ENCODE measurements at places on chromosomes 3 and 15.

- DNase-seq, result peak; percentile 93
Measured at GRCh38 chr15:87816811-87817210, 439.7 kb downstream of the NTRK3 start.

DNA sequence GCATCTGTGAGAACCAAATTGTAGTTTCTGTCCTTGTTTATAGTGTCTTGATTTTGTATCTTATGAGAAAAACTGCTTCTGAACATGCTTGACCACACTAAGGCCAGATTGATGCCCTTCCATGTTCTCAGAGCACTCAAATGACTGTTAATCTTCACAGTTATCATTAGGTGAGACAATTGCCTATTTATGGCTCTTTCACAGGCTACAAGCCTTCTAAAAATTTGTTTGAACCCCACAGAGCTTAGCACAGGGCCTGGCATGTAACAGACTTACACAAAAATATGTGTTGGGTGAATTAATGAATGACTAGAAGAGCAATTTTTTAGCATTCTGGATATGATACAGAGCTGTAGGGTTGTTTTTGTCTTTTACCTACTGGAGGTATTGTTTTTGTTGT is 43.1 kb downstream of the BTLA start:
- DNase-seq, result no peak

DNA sequence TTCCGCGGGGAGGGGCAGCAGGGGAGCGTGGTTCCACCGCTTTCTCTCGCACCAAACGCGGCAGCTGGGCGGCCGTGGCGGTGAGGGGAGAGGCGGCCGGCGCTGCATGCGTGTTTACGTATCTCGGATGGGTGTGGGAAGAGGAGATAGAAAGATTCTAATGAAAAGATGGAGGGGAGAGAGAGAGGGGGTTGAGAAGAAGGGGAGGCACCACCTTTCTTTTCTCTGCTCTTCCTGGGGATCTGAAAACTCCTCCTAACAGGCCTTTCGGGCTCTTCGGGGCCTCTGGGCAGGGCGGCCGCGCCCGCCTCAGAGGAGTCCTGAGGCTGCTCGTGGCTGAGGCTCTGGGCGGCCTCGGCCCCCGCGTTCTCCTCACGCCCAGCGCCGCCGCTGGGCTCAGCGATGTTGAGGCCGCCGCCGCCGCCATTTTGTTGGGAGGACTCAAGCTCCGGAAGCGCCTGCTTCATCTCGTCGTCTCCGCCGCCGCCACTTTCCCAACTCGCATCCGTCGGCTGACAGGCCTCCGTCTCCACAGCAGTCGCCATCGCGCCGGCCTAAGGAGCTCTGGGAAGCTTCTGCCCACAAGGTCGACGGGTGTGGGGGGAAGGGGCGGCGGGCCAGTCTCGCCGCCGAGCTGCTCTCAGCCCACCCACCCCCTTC is 473 bp downstream of the TASOR start:
- DNase-seq, result peak; percentile 83

DNA sequence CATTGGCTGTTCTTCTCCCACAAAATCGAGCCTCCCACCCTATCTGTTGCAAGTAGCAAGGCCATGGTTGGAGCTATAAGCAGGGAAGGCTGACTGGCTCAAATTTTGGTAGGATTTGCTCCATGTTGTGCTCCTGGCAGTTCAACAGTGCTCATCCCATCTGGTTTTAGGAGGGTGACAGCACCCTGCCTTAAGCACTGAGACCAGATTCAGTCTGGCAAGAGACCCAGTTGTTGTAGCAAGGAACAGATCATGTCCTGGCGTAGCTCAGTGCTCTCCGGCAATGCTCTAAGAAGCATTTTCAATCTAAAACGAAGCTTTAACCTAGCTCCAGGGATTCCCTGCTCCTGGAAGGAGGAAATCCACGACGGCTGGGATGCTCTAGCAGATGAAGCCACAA is 91.2 kb downstream of the RGMA start:
- no peak for DNase-seq

- peak; percentile 44 for DNase-seq
Measured at GRCh38 chr3:107657971-107658370, 135.2 kb downstream of the BBX start.

GRCh38 chr3:21447476-21448151 is 303.4 kb downstream of the ZNF385D start:
- DNase-seq, result peak; percentile 79

GRCh38 chr3:12356996-12357395 is 68.1 kb downstream of the PPARG start:
- DNase-seq, result no peak

GRCh38 chr15:60758961-60759729 is 280.2 kb upstream of the ICE2 start:
- DNase-seq, result peak; percentile 98

- DNase-seq, result peak; percentile 92
Measured at GRCh38 chr15:78930577-78931388, 14.1 kb downstream of the CTSH start.

DNA sequence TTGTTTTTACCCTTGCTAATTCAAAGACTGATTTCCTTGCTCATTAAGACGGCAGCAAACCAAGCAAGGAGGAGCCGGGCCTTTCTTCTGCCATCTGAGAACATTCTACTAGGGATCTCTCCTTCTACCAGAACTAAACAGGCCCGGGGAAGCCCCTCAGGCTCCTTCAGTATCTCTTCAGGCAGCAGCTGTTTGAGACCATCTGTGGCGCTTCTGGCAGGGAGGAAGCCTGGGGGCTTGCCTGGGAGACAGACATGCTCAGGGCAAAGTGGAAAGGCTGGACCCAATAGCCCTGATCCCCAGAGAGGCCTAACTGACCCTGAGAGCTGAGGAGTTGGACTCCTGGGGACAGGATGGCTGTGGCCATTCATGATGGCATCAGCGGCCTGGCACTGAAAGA is 67.9 kb downstream of the FEM1B start:
- no peak for DNase-seq

- no peak for DNase-seq
Measured at GRCh38 chr3:43097400-43098080, 8.3 kb downstream of the POMGNT2 start.

DNA sequence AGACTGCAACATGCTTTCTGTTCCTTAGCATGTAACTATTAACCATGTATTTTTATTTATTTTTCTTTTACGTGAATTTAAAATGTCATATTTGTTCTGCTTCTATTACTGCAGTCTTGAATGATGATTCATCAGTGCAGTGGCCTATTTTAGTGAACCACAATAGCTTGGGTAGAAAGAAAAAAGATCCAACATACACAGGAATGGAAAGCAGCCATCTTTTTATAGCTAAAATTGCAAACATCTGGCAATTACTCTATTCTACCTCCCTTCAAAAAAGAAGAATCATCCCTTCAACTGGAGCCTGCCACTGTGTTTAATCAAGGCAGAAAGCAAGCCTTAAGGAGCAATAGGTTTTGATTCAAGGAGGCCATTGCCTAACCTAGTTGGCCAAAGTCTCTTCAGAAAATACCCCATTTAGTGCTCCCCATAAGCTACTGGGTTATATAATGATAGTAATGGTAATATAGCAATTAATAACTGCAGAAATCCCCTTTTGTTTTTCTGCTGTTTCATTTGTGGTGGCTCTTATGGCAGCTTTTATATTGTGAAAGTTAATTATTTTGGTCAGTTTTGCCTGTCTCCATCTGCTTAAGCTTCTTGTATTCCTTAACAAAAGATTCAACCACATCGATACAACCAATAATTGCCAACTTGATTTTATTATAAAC is 267.3 kb downstream of the LPP start:
- peak; percentile 93 for DNase-seq

DNA sequence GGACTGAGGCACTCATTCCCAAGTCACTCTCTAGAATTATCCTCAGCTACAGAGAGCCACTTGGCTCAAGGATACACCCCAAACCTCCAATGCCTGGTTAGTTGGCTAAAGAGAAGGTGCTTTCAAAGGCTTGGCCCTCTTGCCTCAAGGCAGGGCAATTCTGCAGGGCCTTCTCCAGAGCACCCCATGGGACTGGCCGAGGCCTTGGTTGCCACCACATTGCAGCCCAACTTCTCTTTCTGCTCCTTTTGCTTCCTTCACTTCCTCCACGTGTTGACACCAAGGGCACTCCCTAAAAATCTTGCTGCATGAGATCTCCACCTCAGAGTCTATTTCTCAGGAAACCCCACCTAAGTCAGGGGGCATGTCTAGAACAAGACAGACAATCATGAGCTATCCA is 36.7 kb downstream of the MEGF11 start:
- no peak for DNase-seq

- no peak for DNase-seq
Measured at GRCh38 chr15:48842501-48842900, 31.6 kb upstream of the CEP152 start.

DNA sequence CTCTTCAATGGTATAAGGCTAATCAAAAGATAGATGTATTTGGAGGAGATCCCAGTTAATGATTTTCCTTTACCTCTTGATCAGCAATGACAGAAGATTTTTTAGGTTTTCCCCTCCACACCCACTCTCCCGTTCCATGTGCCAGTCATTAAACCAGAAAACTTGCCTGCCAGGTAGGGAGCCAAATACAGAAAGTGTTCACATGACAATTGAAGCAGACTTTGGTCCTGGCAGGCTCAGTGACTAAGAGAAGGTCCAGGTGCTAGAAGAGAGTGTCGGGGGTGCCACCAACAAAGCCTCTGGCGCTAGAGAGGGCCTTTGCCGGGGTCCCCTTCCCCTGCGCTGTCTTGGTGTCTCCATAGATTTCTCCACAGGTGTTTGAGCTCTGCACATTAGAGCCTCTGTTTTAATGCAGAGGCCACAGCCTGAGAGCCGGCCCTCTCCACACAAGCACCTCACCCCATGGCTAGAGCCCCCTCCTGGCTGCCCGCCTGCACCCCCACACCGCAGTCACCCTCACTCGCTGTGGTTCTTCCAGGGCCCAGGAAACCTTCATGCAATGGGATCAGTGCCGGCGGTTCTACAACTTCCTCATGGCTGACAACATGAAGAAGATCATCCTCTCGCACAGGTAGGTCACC is 36.4 kb downstream of the RLBP1 start:
- no peak for DNase-seq

DNA sequence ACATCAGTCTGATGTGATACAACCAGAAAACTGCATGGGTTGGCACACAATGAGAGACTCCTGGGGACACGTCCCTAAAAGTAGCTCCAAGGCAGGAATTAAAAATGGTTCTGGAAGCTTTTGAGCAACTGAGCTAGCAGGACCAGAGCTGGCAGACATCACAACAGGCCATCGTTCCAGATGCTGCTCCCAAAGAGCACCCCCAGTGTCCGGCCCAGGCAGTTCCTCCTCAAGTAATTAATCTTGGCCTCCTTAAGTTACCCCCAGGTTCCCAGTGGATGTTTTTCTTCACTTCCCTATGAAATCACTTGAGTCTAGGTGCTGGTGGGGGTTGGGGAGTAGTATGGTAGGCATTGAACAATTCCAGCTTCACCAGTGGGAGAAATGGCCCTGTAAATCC is 711.6 kb downstream of the MECOM start:
- DNase-seq, result no peak

DNA sequence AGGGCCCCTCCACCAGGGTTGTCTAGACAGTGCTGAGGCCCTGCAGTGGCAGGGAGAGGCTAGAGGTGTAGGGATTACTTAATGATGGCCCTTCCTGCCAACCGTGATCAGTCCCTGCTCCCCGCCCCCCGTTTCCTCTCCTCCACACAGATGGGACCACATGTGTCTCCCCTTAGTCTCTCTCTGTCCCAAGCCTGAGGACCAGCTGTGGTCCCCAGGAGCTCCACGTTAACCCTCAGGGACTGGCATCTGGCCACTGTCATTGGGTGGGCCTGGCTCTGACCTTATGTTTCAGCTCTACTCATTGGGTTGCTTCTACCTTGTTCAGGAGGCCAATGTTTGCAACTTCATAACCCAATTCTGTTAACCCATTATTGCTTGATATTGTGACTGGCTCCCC is 6.0 kb upstream of the ALPK3 start:
- DNase-seq, result no peak

DNA sequence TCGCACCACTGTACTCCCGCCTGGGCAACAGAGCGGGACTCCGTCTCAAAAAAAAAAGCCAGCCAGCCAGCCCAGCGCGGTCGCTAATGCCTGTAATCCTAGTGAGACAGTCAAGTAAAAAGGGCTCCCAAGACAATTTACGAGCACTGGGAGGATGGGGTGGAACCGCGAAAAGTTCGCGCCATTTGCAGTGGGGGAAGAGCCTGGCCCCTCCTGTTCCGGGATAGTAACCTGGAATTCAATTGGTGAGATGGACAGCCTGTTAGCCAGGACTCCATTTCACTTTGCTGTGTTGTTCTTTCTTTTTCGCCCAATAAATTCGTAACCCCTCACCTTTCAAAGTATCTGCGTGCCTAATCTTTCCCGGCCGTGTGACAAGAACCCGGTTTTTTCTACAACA is 19.5 kb downstream of the SLC4A7 start:
- DNase-seq, result no peak

All from fibroblast of skin of right biceps (primary cell).